Activated naive CD4-positive, alpha-beta T cell treated with Interleukin-2 at 50 U/mL for 16 hours (primary cell): ENCODE measurements at places on chromosomes 12 and 14.

DNA sequence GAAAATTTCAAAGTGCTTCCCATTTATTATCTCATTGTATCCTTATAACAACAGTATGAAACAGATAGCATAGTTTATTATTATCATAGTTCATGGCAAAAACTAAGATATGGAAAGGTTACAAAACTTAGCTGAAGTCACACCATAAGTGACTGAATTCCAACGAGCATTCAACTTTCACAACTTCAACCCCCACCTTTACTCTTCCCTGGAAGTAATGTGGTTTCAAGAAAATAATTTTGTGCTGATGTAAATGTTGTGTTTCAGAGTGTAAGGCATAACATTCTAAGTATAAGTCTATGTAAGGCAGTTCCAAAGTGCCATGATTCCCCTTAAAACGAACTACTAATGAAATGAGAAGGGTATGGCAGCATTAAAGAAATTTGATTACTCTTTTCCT, 454.5 kb downstream of the BCAT1 start:
- no peak for DNase-seq

DNA sequence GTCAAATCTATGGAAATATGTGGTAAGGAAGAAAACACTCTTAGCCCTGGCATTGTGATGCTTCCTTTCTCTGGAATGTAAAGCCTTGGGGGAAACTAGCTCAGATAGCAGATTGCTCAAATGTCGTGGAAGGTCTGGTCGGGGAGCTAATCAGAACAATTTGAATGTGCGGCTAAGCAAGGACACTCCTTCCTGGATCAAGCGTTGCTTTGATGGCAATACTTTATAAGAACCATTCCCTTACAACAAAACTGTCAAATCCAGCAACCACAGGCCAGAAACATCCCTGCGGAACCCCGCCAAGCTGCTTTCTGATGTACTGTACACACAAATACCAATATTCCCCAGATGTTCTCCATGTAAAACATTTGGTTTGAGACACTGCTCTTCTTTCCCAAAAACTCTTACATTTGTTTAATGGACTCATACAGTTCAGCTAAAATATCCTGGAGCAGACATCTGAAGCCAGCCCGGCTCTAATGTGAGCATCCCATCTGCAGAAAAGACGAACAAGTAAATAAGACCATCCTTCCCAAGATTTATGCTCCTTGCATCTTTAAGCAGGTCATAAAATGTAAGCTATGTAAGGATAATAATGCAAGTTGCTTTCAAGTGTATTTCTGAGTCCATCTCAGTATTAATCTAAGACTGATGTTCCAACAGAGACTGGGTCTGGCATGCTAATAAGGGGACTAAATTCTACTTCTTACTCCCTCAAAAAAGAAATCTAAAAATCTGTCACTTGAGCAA, 20.2 kb downstream of the NUAK1 start:
- no peak for DNase-seq

GRCh38 chr14:56891226-56891625, 80.9 kb upstream of the OTX2 start:
- DNase-seq: no peak

DNA sequence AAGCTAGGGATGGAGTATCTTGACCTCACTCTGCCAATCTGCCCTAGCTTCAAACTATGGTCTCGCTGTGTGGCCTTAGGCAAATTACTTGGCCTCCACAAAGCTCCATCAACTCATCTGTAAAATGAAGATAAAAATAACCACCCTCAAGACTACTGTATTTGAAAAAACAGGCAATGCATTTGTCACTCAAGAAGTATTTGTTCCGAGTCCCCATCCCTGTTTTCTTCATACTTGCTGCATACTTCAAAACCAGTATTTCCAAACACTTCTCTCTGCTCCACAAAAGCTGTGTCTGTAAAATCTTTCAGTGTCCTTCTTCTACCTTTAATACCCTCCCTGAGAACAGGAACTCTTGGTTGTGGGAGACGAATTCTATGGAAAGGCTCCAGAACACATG, 47.9 kb downstream of the GTF2A1 start:
- DNase-seq: no peak

GRCh38 chr14:96095581-96096476, 56.7 kb downstream of the C14orf132 start:
- DNase-seq: no peak

- DNase-seq: no peak
Observed at GRCh38 chr14:65228956-65229747, 126.8 kb upstream of the MAX start.

DNA sequence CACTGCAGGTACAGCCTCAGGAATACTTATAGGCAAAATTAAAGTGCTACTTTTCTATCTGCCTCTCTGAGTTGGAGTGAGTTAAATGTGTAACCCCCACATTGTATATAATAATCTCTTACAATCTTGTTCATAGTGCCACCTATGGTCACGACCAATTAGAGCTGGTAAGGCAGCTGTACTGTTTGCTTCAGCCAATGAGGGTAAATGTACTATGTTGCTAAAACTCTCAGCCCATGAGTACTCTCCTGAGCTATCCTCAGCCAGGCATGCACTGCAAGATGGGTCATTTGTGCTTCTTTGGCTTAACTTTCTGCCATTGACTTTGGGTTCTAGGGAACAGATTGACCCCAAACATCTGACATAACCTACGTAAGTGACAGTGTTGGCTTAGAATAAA, 15.0 kb upstream of the MDM2 start:
- DNase-seq: no peak

- no peak for DNase-seq
Observed at GRCh38 chr14:47392326-47392725, 283.1 kb downstream of the MDGA2 start.

GRCh38 chr14:99196310-99196650, 75.7 kb downstream of the BCL11B start:
- no peak for DNase-seq

DNA sequence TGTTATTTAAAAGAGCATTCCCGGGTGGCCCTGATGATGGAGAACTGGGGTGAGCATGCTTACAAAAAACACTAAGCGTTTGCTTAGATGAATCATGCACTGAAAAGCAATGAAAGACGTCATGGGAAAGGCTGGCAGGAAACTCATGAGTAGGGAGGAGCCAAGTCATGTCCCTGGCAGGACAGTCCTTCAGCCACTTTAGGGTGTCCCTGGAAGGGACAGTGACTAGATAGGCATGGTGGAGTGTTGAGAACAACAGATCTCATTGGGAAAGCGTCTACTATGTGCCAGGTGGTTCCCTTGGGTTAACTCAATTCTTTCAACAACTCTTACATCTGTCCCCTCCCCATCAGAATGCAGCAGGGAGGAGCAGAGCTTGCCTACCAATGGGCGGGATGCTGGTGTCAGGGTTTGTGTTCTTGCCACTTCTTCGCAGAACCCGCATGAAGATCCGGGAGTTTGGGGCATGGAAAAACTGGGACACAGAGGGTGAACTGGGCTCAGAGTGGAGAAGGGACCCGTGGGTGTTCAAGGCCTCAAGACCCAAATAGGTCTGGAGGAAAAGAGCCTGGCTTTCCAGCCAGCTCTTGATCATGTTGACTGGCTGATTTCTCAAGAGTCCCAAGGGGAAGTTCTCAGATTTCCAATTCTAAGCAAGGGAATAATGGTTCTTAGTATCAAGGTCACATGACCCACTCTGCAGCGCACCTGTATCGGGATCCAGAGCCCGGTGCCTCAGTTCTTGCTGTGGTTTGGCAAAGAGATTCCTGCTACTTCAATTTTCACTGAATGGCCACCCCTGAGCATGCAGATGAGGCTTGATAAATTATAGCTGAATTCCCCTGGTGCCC, 653.9 kb upstream of the TBX3 start:
- no peak for DNase-seq
